CD4-positive, alpha-beta T cell treated with Interleukin-17A for 1 hour (primary cell): ENCODE measurements at places on chromosomes 12 and 14.
A peak's percentile ranks its signal among the peaks of the same experiment; 100 is the strongest.

DNA sequence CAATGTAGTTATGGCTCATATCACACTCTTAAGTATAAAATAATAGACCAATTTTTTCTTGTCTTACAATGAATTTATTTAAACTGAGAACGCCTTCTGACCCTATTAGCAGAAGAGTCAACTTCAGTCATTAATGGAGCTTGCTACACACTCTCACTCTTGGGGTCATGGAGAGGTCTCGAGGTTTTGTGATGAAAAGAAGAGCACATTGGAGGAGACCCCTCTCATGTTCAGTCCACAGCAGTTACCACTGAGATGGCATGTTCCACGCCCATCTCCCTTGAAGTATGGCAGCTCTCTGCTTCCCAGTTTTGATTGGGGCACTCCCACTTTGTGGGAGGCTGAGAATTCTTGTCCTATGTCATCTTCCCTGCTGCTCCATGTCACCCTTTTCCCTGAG lies 266.4 kb downstream of the RPS29 start:
- no peak for DNase-seq

GRCh38 chr14:23449314-23449713 lies 13.9 kb upstream of the MYH7 start:
- DNase-seq: no peak

DNA sequence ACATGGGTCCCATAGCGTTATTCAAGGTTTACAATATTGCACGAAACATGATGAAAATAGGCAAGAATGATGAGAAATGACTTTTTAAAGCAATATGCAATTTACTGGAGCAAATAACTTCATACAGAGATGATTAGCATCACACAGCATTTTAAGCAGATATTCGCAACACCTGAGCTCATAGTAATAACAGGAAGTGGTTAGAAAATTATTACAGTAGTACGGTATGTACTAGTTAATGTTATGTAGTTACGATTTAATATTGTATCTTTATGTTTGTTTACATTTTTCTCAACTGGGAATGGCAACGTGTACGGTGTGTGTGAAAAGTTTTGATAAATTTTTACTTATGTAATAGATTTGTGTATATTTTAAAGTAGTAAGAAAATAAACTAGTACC lies 102.6 kb downstream of the OSBPL8 start:
- DNase-seq: peak; percentile 49

DNA sequence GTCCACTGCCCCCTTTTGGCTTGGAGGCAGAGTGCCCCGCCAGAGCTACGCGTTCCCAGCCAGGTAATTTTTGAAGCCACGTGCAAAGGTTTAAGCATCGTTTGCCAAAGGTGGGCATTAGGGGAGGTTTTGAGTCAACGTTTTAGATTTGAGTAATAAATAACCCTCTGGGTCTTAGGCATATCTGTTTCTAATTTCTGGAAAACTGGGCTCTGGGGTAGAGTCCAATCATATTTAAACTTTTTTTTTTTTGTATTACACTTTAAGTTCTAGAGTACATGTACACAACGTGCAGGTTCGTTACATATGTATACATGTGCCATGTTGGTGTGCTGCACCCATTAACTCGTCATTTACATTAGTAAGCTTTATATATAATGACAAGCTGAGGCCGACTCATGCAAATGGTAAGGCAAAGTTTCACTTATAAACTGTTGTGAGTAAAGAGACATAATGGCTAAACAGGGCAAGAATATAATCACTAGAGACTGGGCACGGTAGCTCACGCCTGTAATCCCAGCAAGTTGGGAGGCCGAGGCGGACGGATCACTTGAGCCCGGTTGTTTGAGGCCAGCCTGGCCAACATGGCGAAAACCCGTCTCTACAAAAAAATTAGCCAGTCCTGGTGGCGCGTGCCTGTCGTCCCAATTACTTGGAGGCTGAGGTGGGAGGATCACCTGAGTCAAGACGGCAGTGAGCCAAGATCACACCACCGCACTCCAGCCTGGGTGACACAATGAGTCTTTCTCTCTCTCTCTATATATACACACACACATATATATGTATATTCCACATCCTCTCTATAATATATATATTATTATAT lies 491 bp upstream of the NR2C1 start:
- DNase-seq: no peak

GRCh38 chr12:96247563-96247962 lies 53.4 kb downstream of the ELK3 start:
- no peak for DNase-seq

- no peak for DNase-seq
Measured at GRCh38 chr12:68532204-68532886, 78.4 kb upstream of the RAP1B start.

- DNase-seq: no peak
Measured at GRCh38 chr12:130713581-130713991, 2.5 kb downstream of the RIMBP2 start.

- DNase-seq: no peak
Measured at GRCh38 chr12:49925433-49926204, 21.9 kb upstream of the FAIM2 start.

- no peak for DNase-seq
Measured at GRCh38 chr14:75084513-75084912, 15.1 kb downstream of the ZC2HC1C start.

DNA sequence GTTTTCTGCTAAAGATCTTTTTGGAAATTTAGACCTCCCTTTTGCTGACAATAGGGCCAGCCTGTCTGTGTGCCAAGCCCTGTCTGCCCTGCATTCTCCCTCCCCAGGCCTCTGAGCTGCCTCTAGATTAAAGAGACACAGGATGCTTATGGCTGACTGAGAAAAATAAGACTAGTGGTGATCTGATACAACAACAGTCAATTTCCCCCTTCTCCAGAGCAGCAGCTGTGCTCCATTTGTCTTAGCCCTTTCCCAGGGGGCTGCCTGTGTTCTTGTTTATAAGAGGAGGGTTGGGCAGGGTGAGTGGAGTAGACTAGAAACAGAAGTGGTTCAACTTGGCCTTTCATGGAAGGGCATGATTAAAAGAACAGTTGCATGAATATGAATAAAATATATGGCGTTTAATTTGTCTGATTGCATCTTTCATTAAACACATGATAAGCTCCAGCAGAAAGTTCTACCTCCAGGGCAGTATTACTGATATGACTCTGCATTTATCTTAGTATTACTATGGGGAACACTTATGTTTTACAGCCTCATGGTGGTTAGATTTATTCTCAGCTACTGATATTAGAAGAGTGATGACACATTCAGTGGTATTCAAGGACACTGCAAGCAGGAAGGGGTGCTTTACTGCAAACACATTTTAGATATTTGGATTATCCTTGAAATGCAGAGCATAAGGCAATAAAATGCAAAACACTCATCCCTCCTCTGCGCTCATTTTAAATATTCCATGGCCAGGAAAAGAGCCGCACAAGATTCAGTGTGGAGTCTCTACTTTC lies 150.2 kb upstream of the CLEC14A start:
- no peak for DNase-seq

- no peak for DNase-seq
Measured at GRCh38 chr14:81408595-81408994, 8.5 kb upstream of the STON2 start.
